Femur (tissue), 1 donor: ENCODE measurements at places on chromosomes 3 and 15.

GRCh38 chr15:81962482-81962881 lies 83.3 kb downstream of the MEX3B start:
- no peak for DNase-seq

DNA sequence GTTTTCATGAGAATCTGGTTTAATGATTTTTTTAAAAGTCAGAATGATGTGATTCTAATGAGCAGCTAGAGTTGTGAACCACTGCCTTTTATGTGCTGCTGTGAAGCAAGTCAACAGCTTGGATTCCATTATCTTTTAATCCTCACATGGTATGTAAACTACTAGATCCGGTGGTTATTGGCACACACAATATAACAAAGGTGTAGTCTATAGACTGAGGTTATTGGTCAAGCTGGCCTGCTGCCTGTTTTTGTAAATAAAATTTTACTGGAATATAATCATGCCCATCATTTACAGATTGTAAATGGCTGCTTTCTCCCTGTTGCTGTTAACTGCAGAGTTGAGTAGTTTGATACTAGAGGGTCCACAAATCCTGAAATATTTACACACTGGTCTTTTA lies 103.1 kb downstream of the OTOL1 start:
- no peak for DNase-seq

- no peak for DNase-seq
These were observed 100.4 kb downstream of the DGKG start for GRCh38 chr3:186261638-186262037.

- no peak for DNase-seq
These were observed 62.3 kb downstream of the ADAMTS17 start for GRCh38 chr15:100279446-100279845.

GRCh38 chr3:58258392-58259055 lies 20.9 kb downstream of the ABHD6 start:
- no peak for DNase-seq

DNA sequence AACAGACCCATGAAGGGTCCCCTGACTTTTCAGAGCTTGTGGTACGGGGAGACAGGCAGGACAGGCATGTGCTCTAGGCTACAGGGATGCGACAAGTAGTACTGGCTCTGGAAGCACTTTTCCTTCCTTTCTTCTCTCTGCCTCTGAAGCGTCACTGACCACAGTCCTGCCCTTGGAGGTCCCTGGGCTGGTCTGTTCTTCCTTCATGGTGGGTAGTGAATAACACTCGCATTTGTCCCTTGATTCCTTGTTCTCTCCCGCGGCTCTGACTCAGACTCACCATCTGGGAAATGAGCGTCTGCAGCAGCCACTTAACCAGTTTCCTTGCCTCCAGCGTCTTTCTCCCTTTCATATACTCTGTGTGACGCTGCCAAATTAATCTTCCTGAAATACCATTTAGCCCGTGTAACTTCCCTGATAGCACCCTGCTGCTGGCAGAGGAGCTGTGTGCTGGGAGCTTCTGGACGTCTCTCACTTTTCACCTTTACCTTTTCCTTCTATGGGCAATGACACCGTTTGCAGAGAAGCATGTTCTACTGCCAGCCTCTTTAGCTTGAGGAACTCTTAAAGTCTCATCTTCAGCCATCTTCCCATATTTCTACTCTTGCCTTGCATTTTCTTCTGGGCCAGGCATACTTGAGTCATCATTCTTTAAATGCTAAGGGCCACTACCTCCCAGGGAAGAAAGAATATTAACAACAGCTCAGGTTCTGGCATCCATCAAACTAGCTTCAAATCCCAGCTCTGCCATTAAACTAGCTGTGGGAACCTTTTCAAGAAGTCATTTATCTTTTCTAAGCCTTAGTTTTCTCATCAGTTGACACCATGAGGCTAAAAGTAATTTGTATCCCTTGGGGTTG lies 33.6 kb downstream of the TMEM45A start:
- DNase-seq, result no peak

DNA sequence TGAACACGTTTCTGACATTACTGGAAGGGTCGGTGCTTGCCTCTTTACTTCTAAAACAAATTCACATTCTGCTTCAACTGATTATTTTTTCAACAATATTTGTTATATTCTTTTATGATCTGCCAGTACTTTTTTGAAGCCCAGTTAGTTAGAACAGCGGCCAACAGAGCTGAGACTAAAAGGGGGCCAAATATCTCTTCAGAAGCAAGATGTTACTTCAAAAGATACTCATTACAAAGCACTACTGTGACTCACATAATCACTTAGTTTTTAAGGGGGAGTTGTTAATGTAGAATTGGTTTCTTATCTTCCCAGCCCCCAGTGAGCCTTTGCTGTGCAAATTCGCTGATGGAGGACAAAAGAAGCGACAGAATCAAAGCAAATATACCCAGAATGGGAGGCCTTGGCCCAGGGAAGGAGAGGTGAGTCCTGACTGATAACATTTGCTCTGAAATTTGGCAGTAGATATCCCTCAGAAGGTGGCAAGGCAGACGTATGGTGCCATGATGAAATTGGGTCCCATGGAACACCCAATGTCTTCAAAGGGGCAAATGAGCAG lies 587.8 kb downstream of the RBMS3 start:
- no peak for DNase-seq

GRCh38 chr3:144677103-144677502 lies 705.5 kb downstream of the DIPK2A start:
- no peak for DNase-seq

DNA sequence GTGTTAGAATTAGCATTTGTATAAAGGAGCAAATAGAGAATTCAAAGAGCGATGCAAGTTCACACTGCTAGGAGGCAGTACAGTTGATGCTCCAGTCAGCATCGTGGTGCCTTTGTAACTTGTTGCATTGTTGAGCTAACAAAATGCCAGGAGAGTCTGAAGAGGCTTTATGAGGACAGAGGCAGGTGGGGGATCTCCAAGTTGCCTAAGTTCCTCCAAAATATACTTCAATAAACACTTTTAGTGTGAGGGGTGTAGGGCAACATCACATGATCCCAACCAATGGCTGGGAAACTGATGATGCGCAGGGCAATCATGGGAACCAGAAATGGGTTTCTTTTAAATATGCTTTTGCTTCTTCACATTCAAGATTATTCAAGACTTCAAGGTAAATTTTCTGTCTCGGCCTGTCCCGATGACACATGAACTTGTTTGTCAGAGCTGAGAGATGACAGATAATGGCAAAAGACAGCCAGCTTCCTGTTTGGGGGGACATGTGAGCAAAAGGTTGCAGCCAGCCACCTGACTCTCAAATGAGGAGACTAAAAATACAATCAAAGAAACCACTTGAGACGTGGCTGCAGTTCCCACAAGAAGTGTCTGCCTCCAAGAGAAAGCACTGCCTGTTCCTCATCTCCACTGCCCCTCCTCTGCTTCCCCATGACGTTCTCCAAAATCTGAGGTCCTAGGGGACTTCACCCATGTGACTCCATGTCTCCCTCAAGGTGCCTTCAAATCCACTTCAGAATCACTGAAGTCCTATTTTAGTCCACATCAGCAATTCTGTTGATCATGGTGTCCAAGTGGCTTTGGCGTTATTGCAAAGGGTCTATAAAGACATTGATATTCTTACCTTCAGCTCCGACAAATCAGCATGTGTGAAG lies 39.3 kb downstream of the KLHL6 start:
- DNase-seq, result peak; percentile 27

GRCh38 chr3:183211352-183211751 lies 41.7 kb upstream of the B3GNT5 start:
- DNase-seq, result no peak

DNA sequence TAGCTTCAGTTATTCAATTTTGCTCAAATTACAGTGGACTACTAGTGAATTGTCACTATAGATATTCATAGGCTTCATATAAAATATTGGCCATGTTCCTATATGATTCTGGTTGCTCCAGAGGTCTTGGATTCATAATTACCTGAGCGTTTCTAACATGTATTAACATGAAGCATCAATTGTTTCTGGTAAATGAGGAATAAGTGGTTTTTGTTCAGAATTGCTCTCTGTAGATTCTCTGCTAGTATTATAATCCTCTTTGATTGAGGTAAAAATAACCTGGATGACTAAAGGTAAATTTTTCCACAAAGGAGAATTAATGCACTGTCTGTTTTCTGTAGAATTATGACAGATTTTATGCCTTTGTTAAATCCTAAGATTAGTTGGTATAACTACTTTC lies 258.1 kb upstream of the CNTN6 start:
- no peak for DNase-seq

DNA sequence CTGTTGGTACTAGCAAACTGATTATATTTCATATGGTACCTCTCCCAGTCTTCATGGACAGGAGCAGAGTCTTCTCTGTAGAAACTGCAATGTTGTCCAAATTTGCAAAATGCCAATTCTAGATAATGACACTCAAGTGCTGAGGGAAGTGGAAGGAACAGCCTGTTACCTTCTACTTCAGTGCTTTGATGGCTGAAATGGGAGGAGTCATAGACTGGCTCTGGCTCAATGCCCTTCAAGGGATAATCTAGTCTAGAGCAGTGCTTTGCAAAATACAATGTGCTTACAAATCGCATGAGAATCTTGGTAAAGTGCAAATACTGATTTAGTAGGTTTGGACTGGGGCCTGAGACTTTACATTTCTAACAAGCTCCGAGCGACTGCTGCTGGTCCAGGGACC lies 51.7 kb upstream of the ACP3 start:
- DNase-seq, result no peak

DNA sequence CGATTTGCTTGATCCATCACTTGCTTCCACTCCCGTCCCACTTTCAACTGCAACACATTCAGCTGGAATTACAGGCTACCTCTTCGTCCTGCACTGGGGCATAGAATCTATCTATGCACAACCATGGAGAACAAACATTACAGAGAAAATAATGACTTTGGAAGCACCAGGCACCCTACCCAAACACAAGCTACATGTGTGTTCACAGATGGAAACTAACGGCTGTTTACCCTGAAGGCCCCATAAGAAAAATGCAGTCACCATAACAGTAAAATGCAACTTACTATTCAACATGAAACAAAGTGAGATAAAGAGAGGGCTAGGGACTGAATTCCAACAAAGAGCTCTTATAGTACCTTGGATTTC lies 496.8 kb downstream of the FOXP1 start:
- DNase-seq, result no peak

- DNase-seq, result no peak
These were observed 24.2 kb downstream of the UBE2Q2 start for GRCh38 chr15:75867449-75867848.

DNA sequence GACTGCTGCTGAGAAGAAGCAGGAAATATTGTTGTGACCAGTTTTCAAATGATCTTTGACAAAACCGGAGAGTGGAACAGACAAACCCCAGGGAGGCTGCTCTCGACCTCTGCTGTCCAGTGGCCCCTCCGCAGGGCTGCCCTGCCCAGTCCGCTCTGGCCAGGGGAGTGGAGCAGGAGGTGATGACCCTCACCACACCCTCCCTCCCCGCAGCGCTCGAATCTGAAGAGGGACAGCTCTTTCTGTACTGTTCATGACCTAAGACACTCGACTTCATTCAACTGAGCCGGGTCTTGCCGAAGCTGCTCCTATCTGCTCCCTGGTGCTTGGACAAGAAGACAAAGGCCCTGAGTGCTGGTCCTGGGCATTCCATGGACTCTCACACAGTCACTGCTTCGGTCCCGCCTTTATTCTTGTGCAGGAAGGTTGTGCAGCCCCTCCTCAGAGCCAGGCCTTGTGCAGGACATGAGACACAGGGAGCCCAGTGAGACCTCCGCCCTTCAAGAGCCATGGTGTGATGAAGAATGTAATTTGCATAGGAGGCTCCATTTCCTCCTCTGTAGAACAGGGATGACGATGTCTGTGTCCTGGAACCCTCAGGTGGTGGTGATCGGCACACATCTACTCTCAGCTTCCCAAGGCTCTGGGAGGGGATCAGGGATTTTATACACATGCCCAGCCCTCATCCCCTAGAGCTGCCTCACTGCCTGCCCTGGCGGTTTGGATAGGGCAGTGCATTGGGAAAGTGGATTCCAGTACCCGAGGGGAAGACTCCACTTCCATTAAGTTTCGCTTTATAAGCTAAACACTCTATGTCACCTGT lies 97.1 kb upstream of the PRR20G start:
- DNase-seq, result no peak

GRCh38 chr3:129658110-129658843 lies 51.8 kb upstream of the PLXND1 start:
- DNase-seq, result no peak

DNA sequence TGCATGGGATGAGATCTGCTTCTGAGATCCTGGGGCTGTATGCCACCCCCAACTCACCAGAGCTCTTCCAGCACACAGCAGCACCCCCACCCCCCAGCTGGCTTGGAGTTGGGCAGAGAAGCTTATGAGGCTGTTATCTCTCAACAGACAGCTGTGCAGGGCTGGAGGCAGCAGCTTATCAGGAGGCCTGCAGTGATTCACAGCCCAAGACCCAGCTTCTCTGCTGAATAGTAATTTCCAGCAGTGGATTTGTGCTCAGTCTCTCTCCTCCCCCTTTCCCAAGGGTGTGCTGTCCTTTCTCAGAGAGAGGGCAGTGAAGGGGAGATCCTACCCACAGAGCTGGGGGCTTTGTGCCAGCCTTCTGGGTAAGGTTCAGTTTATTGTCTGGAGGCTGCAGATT lies 2.1 kb downstream of the RPP25 start:
- peak; percentile 22 for DNase-seq

- no peak for DNase-seq
These were observed 323.9 kb downstream of the SV2B start for GRCh38 chr15:91424001-91424400.
